Progenitor cell of endocrine pancreas (in vitro differentiated cells): ENCODE measurements at places on chromosomes 2 and 18. TPM values are rescaled to one million over a fixed set of nuclear protein-coding genes. Genes with fewer than 3 reads are reported as not detected.

Gene TEX44
- not detected in 2 replicates for total RNA-seq

Gene KCNG2
- total RNA-seq = not detected in 2 replicates

Gene GREB1L
- 8.6 and 11.0 TPM in 2 replicates for total RNA-seq

Gene UGT1A8
- not detected in 2 replicates for total RNA-seq

Gene FHOD3
- total RNA-seq = 1.6 and 2.6 TPM in 2 replicates

Gene IL36A
- not detected in 2 replicates for total RNA-seq

DNA sequence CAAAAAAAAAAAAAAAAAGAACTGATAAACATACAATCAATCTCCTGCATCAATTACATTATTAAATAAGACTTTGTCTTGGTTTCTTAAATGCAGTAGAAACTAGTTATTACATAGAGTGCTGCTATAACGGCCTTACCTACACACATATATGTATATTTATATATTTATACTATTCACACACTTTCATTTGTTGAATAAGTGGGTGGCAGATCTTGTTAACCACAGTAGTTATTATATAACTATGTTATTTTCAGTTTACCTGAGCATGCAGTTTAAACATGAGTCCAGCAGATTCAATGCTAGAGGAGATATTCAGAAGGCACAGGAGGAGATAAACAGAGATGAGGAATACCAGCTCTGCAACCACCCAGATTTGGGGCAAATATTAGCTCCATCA lies 81.5 kb upstream of the CD226 start:
- DNase-seq = no peak

- no peak for DNase-seq
These were observed 292.8 kb downstream of the CCDC85A start for GRCh38 chr2:56476509-56477071.

- no peak for DNase-seq
These were observed 22.4 kb downstream of the LRRFIP1 start for GRCh38 chr2:237649541-237650454.

DNA sequence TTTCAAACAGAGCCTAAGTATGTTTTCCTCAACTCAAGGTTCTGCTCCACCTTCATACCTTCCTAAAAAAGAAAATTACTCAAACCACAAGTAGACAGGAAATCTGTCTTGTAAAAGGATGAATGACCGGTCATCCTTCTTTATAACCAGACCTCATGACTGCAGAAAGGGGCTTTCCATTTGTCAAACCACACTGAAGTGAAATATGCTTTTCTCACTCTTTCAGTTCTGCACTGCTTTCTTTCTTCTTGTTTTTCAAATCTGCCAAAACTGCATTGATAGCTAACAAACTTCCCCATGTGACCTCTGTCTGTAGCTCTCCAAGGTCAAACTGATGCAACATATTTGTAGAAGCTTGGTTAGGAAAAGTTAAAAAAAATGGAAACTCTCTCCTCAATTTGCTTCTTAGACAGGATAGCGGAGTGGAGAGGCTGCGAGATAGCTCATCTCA lies 308.9 kb upstream of the CCDC68 start:
- no peak for DNase-seq

- DNase-seq = no peak
These were observed 893.2 kb downstream of the EPHA4 start for GRCh38 chr2:220678943-220679342.

- no peak for DNase-seq
These were observed 730.4 kb downstream of the METTL4 start for GRCh38 chr18:1840878-1841277.

- DNase-seq = no peak
These were observed 189.1 kb downstream of the UBE2E3 start for GRCh38 chr2:181169503-181169902.

DNA sequence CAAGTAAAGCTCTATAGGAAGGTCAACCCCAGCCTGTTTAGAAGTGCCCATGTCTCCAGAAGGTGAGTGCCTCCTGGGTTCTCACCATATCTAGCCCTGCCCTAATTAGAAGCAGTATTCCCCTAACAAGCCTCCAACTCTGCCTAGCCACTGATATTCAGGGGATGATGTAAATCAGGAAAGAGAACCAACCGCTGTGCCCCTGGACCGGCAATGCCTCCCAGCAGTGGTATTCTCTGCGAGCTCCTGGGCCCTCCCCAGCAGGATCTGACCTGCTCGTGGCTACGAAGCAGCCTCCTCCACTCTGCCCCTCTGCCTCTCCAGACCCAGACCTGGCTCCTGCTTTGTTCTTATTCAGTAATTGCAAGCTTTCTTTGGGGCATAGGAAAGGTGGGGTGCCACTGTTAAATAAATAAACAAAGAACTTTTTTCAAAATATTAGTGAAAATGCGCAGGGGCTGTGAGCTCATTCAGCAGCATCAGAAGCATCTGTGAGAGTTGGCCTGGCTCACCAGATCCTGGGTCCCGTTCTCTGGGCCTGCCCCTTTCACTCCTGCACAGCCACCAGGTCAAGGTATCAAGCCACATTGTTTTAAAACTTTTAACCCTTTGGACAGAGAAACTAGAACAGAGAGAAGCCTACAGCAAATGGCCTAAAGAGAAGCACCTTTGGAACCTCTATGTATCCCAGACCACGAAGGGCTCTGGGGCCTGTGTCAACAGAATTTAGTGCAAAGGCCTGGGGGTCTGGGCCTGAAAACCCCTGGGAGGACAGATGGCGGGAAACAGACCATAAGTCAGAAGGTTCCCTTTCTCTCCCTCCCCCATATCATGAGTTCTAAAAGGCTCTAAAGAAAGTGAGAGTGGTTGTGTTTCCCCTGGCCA lies 11.9 kb downstream of the MREG start:
- no peak for DNase-seq

DNA sequence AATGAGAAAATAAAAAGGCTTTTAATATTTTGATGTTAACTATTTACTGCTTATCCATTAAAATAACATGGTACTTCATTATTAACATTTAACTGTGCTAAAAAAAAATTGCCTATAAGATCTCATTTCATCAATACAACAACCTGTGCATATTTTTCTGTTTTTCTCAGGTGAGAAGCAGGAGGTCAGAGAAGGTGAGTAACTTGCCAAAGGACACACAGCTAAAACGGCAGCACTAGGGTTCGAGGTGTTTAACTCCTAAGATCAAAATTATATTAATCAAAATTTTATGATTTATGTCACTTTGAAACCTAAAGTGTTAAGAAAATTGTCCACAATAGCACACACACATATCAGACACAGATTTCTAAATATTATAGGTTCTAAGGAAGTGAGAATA lies 366.0 kb downstream of the TGIF1 start:
- no peak for DNase-seq

GRCh38 chr2:99275882-99276281 lies 20.4 kb upstream of the LYG2 start:
- no peak for DNase-seq

DNA sequence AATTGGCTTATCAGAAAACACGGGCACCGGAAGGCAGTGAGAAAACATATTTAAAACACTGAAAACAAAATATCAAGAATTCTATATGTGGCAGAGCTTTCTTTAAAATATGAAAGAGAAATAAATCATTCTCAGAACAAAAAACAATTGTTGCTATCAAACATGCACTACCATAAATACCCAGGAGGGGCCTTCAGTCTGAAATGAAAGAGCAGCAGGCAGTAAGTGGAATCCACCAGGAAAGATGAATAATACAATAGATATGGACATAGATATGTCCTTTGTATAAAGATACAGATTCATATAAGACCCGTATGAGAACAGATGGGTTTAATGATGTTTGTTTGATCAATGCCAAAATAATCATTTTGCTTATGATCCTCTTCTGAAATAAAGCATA lies 142.0 kb downstream of the TMEM18 start:
- DNase-seq = no peak

DNA sequence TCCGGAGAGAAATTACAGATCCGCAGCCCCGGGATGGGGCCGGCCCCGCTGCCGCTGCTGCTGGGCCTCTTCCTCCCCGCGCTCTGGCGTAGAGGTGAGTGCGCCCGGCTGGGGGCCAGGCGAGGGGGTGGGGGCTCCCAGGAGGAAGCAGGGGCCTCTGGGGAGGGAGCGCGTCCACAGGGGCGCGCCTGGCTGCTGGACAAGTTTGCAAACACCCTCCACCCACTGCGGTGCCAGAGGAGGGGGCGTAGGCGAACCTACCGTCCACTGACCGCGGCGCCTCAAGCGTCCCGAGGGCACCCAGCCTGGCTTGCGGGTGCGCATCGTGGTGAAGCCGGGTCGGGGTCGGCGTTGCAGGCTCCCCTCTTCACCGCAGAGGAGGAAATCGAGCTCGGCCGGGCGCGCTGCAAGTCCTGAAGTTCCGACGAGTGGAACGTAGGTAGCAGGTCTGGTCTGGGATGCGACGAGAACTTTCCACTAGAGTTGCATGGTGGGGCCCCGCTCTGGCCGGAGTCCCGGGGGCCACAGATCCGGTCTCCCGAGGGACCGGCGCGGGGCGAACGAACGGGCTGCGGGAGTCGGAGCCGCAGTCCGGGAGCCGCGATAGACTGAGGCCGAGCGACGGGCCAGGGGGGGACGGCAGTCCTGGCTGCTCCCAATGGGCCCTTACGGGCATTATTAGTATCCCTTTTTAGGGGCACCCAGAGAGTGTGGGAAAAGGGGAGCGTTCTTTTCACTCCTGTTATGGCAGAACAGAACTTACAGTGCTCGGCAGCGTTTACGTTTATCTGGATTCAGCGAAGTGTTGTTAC lies 502 bp downstream of the MERTK start:
- DNase-seq = no peak

DNA sequence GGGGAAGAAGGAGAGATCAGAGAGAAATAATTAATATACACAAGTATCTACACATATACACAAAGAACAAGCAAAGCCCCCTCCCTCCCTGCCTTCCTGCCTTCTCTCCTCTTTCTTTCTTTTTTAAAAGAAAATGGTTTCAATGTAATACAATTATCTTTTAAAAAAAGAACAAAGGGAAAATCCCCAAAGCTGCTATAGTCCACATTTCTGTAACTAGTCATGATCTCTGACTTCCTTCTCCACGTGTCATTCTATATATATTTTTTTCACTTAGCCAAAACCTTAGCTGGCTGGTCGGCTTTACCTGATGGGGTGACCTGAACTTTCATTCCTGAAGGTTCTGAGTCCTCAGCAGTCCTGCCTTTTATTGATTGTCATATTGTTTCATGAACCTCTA lies 44.3 kb downstream of the MAP3K20 start:
- no peak for DNase-seq

GRCh38 chr2:98692090-98693054 lies 38.6 kb downstream of the MGAT4A start:
- DNase-seq = no peak

- DNase-seq = no peak
These were observed 10.6 kb upstream of the WIPF1 start for GRCh38 chr2:174607989-174608865.

- no peak for DNase-seq
These were observed at the start of gene KLHL41 for GRCh38 chr2:169509298-169509885. KLHL41 (plus strand) TSS chr2:169509702; CDS start chr2:169509779, 77 bp downstream.

GRCh38 chr2:159155320-159155719 lies 131.2 kb downstream of the WDSUB1 start:
- peak; percentile 29 for DNase-seq

- DNase-seq = no peak
These were observed 72.2 kb downstream of the HDAC4 start for GRCh38 chr2:239328351-239329191.

DNA sequence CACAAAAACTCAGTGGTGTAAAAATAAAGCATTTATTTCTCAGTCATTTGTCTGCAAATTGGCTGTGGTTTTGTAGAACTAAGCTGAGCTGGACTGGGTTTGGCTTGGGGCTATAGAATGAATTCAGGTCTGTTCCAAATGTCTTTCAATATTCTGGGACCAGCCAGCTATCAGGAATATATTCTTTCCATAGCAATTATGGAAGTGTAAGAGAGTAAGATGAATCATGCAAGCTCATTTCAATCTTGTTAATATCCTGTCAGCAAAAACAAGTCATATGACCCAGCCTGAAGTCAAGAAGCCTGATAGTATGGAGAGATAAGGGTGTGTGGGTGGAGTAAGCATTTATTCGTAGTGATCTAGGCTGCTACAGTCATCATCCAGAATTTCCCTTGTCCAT lies 481.0 kb upstream of the CDH2 start:
- no peak for DNase-seq

DNA sequence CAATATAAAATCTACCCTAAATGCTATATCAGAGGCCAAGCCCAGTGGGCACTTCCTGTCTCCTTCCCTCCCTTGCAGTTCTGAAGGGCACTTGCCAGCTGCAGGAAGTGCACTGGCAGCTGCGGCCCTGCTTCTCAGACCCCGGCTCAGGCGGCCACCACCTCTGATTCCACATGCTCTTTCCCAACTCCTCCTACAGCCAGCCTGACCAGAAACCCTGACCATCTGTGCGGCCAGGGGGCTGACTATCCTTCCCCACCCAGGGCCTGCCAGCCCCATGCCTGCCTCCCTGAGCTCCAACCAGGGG lies 88.6 kb downstream of the ZBTB7C start:
- no peak for DNase-seq

DNA sequence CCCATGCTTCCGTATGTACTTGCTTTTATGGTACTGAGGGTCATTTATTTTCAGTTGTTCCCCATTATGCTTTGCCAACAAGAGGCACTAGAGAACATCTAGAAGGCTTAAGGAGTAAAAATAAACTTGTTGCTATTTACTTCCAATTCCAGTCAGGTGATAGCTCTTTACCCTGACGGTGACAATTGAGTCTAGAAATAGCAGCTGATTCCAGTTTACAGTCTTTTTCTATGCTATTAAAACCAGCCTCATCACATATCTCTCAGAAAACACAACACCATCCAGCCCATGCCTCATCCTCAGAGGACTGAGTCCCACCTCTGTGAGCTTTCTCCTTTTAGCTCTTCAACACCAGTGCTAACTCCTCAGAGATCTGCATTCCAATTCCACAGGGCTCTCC lies 327.0 kb downstream of the GPD2 start:
- no peak for DNase-seq

- no peak for DNase-seq
These were observed 160.5 kb downstream of the TMEM182 start for GRCh38 chr2:102922321-102922720.

GRCh38 chr2:117686699-117687098 lies 127.8 kb upstream of the DDX18 start:
- no peak for DNase-seq

- no peak for DNase-seq
These were observed 118.8 kb downstream of the ZBTB7C start for GRCh38 chr18:48290162-48290926.

DNA sequence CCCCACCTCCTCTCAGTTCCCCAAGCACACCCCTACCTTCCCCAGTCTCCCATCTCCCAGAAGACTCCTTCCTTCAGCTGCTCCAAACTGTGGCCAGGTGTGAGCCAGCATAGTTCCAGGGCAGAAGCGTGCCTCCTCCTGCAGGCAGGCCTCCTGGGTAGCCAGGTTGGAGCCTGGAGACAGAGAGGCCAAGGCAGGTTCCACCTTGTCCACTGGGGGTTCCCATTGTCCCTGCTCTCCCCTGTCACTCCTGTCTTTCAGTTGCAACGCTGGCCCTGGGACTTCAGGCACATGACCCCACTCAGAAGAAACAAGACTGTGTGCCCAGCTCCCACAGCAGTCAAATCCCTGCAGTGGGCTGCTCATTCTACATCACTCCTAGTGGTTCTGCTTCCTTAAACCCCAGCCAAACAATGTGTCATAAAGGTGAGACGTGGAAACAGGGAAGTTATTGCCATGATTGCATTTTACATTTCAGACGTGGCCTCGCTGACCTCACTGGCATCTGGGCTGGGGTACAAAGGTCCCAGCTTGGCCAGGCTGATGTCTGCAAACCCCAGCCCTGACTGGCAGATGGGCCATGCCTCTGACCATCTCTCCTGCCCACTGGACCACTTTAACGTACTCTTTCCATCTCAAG lies 96.5 kb upstream of the BOD1L2 start:
- DNase-seq = no peak
